ENCODE measurements at places on chromosomes 16 and 17. TPM values are rescaled to one million over a fixed set of nuclear protein-coding genes. Genes with fewer than 3 reads are reported as not detected.

AGRP gene
- not detected for total RNA-seq

IFI35 gene
- 9.6 TPM for total RNA-seq

OR1E1 gene
- 0.10 TPM for total RNA-seq

PRR29 gene
- total RNA-seq = 0.21 TPM

SRCIN1 gene
- total RNA-seq = not detected

OR1D2 gene
- total RNA-seq = 0.21 TPM

KRT28 gene
- total RNA-seq = not detected

TOM1L1 gene
- 1.3 TPM for total RNA-seq

BEAN1 gene
- not detected for total RNA-seq

PRM2 gene
- not detected for total RNA-seq

SPHK1 gene
- total RNA-seq = 19.2 TPM

TMEM88 gene
- total RNA-seq = 8.5 TPM

TCAP gene
- 1.0 TPM for total RNA-seq

CALCOCO2 gene
- 136 TPM for total RNA-seq

CDRT15 gene
- not detected for total RNA-seq

DBNDD1 gene
- 1.8 TPM for total RNA-seq

TELO2 gene
- total RNA-seq = 10.2 TPM

IRX6 gene
- under 0.01 TPM for total RNA-seq
